ENCODE measurements at places on chromosomes 4 and X.

DNA sequence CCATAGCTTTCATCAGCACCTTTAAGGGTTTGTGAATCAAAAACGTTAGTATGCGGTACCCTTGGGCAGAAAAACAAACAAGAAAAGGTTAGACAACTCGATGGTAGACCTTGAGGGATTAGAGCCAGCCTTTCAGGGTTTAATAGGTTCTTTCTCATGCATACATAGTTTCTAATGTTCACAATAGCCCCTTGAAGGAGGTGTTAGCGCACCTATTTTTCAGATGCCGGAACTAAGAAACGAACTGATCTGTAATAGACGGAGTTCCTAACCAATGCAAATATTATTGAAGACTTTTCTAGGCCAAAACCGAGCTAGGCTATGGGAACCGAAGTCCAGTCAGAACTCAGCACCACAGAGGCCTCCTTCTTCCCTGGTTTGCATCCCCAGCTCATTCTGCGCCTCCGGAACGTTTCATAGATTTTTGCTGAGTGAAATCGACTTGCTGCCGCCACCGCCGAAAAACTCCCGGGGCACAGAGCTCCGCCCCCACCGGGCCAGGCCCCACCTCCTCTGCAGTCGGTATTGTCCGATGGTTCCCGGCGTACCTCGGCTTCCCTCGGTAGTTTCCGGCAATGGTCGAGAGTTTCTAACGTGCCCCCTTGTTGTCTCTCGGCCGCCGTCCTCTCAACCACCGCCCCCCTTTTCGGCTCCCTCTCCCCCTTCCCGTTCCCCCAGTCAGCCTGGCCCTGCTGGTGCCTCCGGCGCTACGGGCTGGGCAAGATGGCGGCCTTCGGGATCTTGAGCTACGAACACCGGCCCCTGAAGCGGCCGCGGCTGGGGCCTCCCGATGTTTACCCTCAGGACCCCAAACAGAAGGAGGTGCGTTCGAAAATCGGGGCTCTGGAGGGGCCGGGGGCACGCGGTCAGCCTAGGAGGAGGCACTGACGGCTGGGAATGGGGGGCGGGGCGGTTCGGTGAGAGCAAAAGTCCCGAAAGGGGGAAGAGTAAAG lies at the start of gene MED12:
Gene MED12, plus strand, starts transcription at position 565 of the 953 bp plus-strand sequence. Its CDS starts 159 bp downstream, at position 724.
- peak; percentile 73 for DNase-seq

DNA sequence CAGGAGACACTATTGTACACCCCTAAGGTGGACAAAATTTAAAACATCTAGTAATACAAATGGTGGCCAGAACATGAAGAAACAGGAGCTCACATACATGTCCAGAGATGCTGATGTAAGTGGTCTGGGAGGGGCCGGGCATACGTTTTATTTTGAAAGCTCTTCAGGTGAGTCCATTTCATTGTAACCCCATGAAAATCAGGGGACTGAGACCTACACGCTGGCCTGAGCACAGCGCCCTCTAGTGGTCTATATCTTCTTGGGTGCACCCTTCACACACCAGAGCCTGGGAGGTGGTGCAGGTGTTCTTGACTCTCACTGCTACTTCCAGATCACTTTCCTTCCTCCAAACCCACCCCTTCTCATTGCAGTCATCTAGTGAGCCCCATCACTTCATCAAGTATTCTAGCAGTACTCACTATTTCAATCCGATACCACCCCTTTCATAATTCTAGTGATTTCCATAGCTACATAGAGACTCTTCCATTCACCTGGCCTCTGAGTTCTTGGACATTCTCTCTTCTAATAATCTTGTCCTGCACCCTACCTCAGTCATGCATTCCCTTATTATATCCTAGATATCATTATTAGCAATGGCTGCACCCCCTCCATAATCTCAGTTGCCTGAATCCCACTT lies 4.3 kb upstream of the TLR6 start:
- peak; percentile 14 for DNase-seq

GRCh38 chr4:88009871-88010270 lies 2.4 kb downstream of the PKD2 start:
- DNase-seq = no peak

- DNase-seq = no peak
Observed at GRCh38 chr4:47862297-47862696, 24.4 kb upstream of the CORIN start.

DNA sequence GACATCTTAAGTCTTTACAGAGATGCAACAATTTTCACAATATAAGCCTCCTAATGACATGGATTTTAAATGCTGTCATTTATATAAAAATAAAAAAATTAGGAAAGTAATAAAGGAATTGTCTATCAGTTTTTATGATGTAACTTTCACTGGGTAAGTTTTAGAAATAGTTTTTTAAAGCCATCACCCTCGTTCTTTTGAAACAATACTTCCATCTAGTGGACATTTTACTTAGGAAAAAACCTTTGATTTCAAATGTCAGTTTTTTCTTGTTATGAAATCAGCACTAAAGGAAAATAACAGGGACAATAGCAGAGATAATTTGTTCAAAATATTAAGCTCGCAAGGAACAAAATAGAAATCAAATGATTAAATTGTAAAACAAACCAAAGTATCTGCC lies 24.3 kb upstream of the NDNF start:
- no peak for DNase-seq

DNA sequence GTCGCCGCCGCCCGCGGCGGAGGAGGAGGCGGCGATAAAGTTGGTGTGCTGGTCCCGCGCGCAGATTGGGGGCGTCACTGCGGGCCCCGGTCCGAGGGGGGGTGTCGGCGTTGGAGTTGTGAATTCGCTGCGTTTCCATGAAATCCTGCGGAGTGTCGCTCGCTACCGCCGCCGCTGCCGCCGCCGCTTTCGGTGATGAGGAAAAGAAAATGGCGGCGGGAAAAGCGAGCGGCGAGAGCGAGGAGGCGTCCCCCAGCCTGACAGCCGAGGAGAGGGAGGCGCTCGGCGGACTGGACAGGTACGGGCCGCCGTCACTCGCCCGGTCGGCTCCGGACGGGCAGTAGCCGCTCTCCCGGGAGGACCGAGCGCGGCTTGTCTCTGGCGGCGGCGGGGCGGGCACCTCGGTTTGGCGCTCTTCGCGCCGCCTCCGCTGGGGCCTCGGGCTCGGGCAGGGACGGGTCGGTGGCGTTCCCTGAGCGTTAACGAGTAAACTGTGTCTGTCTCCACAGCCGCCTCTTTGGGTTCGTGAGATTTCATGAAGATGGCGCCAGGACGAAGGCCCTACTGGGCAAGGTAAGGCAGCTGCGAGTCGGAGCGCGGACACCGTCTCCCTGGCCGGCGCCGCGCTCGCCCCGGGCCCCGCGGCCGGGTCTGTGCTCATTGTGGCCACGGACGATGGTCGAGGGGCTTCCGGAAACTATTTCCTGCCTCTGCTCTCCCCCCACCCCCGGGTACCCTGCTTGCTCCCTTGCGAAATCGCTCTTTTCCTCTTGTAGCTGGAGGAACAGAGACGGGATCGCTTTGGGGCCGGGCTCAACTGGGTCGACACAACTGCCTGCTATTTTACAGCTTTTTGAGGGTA lies 658 bp downstream of the KDM6A start:
- peak; percentile 15 for DNase-seq

Measured in neural crest cell (in vitro differentiated cells).